ENCODE measurements at places on chromosomes 6 and 20.

- no peak for DNase-seq
These were observed 17.2 kb upstream of the DST start for GRCh38 chr6:56659721-56660380.

GRCh38 chr6:161647234-161647633 lies 373.4 kb upstream of the AGPAT4 start:
- peak; percentile 47 for DNase-seq

GRCh38 chr20:10687895-10688294 lies 14.1 kb upstream of the JAG1 start:
- DNase-seq, result no peak

GRCh38 chr6:111757342-111757741 lies 115.9 kb downstream of the FYN start:
- DNase-seq, result no peak
